ENCODE measurements at places on chromosomes 4 and X. TPM values are rescaled to one million over a fixed set of nuclear protein-coding genes. Genes with fewer than 3 reads are reported as not detected.

The GPR82 gene
- not detected for total RNA-seq

The KCNE5 gene
- 0.26 TPM for total RNA-seq

The MAGEA2 gene
- total RNA-seq = not detected

The STATH gene
- total RNA-seq = not detected

The APELA gene
- not detected for total RNA-seq

DNA sequence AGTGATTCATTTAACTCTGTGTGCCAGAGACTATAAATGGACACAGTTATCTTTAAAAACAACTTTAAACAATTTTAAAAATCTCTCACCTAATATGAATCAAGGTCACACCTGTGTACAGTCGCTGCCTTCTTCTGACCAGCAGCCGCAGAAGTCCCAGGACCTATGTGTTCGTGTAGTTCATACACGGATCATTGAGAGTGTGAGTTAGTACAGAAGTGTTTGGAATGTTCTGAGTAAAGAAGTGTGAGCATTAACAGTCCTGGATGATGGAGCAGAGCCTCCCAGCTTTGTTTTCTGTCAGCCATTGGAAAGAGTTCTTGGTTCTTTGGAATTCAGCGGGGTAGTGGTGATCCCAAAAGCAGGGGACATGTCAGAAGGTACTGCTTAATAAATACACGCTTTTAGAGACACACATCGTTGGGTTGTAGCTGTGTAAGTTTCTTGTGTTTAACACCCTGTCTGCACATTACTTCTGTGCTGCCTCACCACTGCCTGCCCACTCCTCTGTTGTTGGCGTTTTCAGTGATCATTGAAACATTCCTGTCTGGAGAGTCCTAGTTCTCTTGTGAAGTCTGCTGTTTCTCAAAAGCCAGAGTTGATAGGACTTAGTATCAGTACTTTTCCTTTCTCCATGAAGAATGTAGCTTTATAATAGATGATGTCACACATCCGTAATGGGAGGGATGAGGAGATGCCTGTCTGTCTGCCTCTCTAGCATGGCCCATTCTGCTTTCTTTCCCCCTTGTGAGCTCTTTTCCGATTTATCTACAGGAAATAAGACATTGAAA lies 90.6 kb downstream of the PTTG2 start:
- peaks cover 82% of the 10 kb centered on the region for H3K36me3 ChIP-seq
- H3K4me1 ChIP-seq = peaks cover 3% of the 10 kb centered on the region
- H3K4me3 ChIP-seq = no peak overlapping the region
- no peaks in the 10 kb centered on the region for H3K27me3 ChIP-seq
- no peak for DNase-seq
- H3K27ac ChIP-seq = peak overlapping the region; percentile 50

DNA sequence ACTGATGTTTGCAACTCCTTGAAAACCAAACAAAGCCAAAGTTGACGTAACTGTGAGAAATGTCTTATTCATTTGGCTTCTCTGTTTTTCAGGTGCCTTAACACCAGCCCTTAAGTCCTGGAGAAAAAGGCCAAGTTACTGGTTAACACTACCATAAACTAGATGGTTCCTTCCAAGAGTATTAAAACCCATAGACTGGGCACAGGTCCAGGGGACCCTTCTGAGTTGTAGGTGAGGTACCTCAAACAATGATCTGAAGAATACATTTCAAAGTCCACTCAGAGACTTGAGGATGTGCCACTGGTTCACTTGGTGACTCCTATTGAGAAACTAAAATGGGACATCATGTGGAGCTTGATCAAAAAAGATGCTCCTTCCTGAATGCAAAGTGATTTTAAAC lies 87.0 kb downstream of the NKX6-1 start:
- no peak for DNase-seq
- H3K4me1 ChIP-seq = no peaks in the 10 kb centered on the region
- H3K4me3 ChIP-seq = no peak overlapping the region
- no peaks in the 10 kb centered on the region for H3K36me3 ChIP-seq
